ENCODE measurements at places on chromosomes 1 and 21.

DNA sequence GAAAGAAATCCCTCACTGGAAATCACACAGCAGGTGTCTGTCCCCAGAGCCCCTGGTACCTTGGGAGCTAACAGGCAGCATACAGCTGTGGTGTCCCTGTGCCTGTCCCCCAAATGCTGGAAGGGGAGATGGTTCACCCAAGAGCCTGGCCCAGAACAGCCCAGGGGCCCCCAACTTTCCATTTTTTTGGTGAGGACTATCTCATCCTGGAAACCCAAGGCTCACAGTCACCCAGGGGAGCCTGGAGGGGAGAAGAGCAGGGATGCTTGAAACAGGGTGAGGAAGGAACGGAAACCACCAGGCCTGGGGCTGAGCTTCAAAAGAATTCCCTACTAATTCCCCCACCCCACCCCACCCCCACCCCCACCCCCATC lies 3.6 kb downstream of the SDC3 start:
- no peak for DNase-seq

DNA sequence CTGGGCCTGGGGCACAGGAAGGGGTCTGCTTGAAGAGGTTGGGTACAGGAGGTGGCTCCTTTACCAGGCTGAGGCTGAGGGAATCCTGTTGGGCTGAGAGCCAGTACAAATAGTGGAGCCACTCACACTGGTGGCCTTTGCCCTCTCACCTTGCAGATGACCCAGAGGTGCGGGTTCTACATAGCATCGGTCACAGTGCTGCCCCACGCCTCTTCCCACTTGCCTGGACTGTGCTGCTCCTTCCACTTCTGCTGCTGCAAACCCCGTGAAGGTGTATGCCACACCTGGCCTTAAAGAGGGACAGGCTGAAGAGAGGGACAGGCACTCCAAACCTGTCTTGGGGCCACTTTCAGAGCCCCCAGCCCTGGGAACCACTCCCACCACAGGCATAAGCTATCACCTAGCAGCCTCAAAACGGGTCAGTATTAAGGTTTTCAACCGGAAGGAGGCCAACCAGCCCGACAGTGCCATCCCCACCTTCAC lies 1.8 kb upstream of the SLC50A1 start:
- no peak for DNase-seq

DNA sequence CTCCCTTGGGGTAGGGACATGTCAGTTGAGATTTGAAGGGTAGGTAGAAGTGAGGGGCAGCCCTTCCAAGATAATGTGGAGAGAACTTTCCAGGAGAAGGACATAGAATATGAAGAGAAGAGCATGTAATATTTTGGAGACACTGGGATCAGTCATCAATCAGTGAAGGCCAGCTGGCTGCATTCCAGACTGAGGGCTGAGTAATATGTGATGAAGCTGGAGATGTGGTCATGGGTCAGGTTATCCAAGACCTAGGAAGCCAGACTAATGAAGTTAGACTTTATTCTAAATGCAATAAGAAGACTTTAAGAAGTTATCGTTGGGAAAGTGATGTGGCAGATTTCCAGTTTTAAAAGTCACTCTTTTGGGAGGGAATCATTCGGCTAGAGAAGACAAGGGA lies 262.0 kb downstream of the HMCN1 start:
- no peak for DNase-seq

DNA sequence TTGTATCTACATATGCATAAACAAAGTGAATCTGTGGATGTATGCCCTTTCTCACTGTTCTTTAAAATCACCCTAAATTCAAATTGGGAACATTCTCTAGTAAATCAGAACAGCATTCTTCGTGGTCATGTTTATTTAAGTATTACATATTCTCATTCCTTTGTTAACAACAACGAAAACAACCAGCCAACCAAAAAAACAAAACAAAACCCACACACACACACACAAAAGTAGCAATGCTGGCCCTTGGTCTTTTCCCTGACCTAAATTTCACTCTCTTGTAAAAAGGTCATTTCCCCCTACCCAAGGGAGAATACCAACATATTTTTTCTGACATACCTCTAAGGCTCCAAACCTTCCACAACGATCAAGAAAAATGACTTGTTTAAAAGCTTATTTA lies 102.6 kb downstream of the NRIP1 start:
- no peak for DNase-seq

- DNase-seq: no peak
These were observed 11.5 kb downstream of the ABCA4 start for GRCh38 chr1:94109478-94109877.

DNA sequence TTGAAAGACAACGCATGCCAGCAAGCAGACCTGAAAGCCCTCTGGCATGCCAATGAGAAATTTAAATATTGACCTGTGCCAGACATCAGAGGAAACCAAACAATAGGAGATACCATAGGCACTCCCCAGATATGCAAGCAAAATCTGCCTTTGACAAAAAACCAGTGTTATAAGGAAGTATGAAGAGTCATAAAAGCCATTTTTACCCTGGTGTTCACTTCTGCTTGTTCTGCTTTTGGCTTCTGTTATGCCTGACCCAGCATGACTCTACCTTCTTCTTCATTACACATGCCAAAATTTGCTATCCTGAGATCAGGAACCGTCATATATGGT lies 26.4 kb downstream of the NPHS2 start:
- DNase-seq: no peak

GRCh38 chr1:180415236-180415848 lies 87.0 kb downstream of the ACBD6 start:
- no peak for DNase-seq

- no peak for DNase-seq
These were observed 174.2 kb upstream of the CHODL start for GRCh38 chr21:18070392-18070791.

DNA sequence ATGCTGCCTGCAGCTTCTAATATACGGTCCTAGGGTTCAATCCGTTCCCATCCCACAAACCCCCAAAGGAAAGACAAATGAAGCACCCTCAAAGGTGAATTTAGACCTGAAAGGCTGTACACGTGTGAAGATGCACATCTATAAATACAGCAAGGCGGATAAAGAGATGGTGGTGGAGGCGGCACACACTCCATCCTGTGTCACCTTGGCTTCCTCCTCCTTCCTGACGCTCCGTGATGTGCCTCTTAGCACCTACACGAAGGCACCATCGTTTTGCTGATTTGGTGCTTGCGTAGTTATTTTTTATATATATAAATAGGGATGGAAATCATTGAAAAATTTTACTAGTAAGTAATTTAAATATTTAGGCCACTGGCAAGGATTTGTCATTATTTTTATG lies 359.4 kb downstream of the NPHP4 start:
- DNase-seq: no peak

- DNase-seq: no peak
These were observed 190.5 kb downstream of the GABPA start for GRCh38 chr21:25925064-25925800.

GRCh38 chr1:928825-929661 lies 5.3 kb downstream of the SAMD11 start:
- DNase-seq: no peak

DNA sequence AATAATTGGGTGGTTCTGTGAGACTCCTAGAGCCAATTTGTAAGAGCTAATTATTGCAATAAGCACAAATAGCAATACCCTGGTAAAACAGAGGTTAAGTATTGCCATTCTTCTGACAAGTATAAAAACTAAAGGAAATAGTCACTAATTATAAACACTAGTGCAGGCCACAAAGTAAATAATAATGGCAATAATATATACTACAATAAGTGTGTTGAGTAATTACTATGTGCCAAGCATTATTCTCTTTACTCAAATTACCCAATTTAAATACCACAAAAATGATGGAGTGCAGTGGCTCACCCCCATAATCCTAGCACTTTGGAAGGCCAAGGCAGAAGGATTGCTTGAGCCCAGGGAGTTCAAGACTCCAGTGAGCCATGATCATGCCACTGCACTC lies 15.3 kb downstream of the ZMYM6 start:
- DNase-seq: no peak

DNA sequence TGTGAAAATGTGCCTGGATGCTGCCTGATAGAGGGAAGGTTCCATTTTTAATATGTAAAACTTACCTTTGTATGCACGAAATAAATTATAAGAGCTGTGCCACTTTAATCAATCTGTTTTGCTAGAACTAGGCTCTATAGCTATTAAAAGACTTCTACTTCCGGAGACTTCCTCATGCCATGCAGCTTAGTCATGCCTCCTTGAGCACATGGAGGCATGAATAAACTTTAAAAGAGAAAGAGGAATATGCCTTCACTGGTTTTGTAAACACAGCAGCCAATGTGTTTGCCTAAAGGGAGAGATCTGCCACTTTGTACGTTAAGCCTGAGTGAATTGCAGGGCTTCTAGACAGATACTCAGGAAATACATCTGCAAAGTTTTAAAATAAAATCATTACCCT lies 604.6 kb downstream of the LRRIQ3 start:
- DNase-seq: no peak

GRCh38 chr1:69070660-69071373 lies 496.9 kb upstream of the LRRC7 start:
- no peak for DNase-seq

GRCh38 chr1:63892632-63893395 lies 119.0 kb downstream of the ROR1 start:
- no peak for DNase-seq

GRCh38 chr1:230853731-230854130 lies 14.6 kb downstream of the C1orf198 start:
- DNase-seq: no peak

DNA sequence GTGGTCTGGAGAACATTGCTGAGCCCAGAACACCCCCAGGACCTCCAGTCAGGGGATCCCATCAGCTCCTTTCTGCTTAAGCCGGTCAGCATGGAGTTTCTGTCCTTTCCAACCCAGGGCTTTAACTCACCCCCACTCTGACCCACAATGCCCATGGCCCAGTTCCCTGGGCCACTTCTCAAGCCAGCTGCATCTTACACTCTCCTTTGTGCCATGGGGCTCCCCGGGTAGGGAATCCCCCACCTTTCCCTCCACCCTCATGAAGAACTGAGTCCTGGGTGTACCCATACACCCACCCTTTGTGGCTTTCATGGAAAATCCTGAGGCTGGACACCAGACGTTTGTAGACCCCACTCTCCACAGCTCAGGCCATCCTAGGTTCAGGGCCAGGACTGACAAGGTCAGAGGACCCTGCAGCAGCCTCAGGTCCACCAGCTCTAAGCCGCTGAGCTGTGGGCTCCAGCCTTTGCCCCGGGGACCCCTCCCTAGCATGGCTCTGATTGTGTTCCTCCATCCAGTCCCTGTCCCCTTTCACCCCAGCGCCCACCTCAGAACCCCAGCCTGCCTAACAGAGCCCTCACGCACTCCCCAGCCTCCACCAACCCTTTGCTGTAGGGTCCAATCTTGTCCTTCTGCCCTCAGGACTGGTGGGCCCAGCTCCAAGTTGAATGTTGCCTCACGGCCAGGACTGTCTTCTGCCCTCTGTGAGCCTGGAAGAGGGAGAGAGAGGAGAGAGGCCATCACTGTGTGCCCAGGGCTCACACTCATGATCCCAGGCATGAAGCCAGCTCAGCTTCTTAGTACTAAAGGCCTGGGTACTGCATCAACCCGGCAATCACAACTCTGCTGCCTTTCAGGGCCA lies 394.8 kb downstream of the MATN1 start:
- peak; percentile 36 for DNase-seq

GRCh38 chr1:54997711-54997986 lies 1.1 kb upstream of the BSND start:
- no peak for DNase-seq

GRCh38 chr1:39649636-39650185 lies 10.3 kb upstream of the HEYL start:
- DNase-seq: no peak

DNA sequence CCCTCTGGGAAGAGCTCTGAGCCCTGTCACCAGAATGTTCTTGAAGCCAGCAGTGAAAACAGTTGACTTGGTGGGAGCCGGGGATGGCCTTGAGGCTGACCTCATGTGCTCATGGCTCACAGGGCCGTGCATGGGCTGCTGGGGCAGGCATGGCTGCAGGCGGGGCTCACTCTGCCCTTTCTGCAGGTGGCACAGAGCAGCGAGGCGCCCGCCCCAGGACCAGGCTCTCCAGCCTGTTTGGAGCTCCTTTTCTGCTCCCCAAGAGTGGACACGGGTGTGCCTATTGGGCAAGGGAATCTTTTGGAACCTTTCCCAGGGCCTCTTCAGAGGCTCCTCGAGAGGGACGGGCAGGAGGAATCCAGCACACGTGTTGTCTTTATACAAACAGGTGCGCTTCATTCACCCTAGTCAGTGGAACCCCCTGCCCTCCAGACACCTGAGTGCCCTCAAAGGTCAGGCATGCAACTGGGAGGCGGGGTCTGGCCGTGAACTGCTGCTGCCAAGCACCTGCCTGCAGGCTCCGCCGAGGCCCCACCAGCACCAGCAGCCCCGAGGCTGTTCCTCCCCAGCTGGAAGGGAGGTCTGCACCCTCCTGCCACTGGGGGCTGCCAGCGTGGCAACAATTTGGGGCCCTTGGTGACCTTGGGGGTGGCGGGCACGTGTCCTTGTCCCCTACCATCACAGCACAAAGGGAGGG lies 2.6 kb upstream of the TTC34 start:
- DNase-seq: no peak

- no peak for DNase-seq
These were observed 34.7 kb downstream of the NGF start for GRCh38 chr1:115303364-115303763.

GRCh38 chr1:15941044-15941840 lies 34.7 kb downstream of the ZBTB17 start:
- DNase-seq: no peak

- DNase-seq: no peak
These were observed 50.3 kb upstream of the MPC2 start for GRCh38 chr1:167987174-167987573.

DNA sequence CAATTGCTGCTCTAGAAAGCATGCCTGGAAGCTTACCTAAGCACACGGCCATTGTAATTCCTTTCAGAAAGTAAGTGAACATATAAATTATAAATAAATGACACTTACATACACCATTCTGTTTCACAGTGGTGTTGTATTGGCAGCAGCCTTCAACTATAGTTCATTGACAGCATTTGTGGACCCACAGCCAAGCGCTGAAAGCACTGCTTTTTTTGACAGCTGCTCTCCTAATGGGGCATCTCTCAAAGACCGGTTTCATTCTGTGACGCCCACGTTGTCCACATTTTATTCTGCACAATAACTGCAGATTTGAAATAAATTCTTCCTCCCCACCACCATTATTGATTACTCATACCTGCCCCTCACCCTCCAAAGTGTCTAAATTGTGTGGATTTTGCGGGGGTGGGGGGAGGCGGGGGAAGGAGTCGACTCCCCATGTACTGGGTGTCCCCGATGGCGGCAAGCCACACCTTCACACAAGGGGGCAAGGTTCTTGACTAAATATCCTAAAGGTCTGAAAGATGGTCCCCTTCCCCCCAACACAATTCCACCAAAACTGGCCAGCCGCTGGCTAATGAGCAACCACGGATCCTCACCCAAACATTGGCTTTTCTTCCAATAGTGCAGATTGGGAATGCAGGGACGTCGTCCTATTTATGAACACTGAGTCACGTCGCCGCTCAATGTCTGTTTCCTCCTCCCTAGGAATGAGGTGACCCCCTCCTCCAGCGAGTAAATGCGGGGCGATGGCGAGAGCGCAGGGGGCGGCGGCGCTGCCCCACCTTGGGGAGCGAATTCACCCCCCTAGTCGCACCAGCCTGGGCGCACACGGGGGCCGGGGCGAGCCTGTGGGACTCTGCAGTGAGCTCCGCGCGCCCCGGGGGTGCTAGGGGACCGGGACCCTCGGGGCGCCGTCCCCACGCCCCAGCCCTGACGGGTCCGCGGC lies 960 bp downstream of the RCAN1 start:
- DNase-seq: peak; percentile 53
